Fibroblast of lung (primary cell): ENCODE measurements at places on chromosomes 11 and 22.

DNA sequence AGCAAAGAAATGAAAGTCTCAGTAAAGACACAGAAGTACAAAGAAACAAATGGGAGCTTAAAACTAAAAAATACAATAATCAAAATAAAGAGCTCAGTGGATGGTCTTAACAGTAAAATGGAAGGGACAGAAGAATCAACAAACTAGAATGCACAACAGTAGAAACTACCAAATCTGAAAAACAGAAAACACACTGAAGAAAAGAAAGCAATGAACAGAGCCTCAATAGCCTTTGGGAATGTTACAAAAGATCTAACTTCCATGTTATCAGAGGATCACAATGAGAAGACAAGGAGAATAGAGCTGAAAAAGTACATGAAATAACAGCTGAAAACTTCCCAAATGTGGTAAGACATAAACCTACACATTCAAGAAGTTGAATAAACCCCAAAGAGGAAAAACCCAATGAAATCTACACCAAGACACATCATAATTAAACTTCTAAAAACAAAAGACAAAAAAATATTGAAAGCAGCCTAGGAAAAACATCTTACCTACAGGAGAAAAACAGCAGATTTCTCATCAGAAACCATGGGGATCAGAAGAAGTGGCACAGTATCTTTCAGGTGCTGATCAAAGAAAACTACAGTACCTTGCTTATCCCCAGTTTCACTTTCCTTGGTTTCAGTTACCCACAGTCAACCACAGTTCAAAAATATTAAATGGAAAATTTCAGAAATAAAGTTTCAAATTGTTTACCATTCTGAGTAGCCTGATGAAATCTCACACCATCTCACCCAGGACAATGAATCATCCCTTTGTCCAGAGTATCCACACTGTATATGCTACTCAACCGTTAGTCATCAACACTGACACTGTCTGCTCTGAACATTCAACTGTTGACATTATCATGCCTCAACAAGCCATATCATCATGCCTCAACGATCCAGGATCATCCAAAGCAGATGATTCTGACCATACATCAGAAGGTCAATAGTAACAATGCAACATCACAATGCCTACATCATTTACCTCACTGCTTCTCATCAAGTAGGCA lies 22.2 kb downstream of the RRAS2 start:
- peak; percentile 86 for DNase-seq

DNA sequence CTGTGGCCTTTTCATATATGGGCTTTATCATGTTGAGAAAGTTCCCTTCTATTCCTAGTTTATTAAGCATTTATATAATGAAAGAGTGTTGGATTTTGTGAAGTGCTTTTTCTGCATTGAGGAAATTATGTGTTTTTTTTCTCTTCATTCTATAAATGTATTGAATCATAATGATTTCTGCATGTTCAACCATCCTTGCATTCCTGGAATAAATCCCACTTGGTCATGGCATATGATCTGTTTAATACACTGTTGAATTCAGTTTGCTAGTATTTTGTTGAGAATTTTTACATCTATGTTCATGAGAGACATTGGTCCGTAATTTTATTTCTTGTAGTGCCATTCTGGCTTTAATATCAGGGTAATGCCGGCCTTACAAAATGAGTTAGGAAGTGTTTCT lies 25.8 kb downstream of the PIM3 start:
- DNase-seq, result no peak

DNA sequence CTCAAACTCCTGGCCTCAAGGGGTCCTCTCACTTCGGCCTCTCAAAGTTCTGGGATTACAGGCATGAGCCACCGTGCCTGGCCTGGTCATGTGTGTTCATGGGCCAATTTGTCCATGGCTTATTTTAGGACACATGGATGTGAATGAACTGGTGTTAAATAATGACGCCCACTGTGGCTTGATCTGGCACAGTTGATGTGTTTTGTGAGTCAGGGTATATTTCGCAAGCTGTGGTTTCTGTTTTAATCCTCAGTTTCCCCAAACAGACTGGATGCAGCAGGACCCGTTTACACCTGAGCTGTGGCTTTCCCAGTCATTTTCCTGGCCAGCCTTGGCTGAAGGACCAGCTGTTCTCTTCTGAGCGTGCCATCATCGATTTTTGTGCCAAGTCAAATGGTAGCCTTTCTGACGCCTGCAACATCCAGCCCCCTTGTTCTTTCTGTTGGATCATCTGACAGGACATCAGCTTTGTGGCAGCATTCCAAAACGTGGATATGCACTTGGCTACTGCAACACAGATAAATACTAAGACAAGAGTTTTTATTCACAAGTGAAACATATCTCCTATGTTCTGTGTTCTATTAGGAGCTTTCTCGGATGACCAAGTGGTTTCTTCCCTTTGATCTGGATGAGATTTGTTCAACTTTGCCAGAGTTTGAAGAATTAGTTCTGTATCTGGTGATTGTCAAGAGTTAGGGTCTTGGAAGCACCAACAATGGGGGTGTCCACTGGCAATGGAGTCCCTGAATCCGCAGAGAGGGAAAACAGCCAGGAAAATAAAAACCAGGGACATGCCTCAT lies 40.0 kb upstream of the SEPTIN5 start:
- DNase-seq, result peak; percentile 17

- peak; percentile 11 for DNase-seq
Measured at GRCh38 chr22:30183861-30184278, 62.7 kb downstream of the LIF start.
